ENCODE measurements at places on chromosomes 4 and X.
A peak's percentile ranks its signal among the peaks of the same experiment; 100 is the strongest.

DNA sequence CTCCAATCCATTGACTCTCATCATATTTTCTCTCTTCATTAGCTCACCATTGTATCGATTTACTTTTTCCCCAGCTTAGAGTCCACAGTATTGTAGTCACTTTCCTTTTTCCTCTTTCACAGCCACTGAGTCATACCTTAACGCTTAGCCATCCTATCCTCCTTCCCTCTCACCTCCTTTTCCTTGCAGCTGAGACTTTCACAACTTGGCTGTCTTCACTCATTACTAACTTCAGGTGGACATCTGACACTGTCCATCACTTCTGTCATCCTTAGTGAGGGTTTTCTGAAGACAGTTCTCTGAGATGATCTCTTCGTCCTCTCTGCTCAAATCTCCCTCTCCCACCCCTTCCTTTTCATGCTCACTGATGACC lies 70.5 kb upstream of the ESX1 start:
- DNase-seq, result no peak

DNA sequence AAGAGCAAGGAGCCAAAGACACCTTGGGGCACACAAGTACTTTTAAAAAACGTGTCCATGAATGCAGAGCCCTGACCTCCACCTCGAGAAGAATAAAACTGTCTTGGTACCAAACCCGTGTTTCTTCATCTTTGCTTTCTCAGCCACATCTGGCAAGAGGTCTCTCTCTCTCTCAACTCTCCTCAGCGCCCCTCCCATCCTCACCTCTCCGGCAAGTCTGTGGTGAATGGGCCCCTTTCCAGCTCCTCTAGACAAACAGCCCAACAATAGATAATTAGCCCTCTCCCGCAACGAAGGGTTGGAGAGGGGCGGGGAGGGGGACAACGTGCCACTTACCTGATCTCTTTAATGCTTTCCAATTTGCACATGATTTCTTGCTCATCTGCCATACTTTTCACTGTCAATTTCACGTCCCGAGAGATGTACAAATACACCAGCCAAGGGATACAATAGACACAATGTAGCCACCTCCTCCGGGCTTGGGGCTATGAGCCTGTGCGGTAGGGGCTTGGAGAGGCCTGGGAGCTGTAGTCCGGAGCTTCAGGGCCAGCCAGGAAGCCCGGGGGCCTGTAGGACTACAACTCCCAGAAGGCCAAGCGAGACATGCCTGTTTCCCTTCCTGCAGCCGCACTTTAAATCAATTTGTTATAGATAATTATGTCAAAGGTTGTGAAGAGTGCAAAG lies at the start of gene ZC4H2:
Gene ZC4H2, minus strand, starts transcription at position 462 of the 684 bp plus-strand sequence. Its CDS starts 73 bp downstream, at position 389.
- peak; percentile 49 for DNase-seq

GRCh38 chrX:46446727-46447378 lies 98.4 kb downstream of the ZNF674 start:
- peak; percentile 25 for DNase-seq

- DNase-seq, result no peak
Observed at GRCh38 chr4:149264093-149264733, 551.4 kb downstream of the IQCM start.

DNA sequence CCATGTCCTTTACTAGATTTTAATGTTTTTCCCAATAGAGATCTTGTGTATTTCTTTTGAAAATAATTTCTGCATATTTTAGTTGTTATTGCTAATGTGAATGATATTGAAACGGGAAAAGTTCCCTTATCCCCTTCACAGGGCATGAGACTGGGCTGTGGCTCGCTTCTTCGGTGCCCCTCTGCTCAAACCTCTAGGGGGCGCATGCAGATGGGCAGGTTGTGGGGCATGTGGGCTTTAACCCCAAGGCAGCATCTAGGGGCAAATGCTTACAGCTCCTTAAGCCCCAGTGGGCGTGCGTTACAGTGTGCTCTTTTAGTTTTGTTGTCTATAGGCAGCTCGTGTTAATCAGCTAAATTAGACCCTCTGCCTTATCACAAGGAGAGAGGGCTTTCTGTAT lies 194.7 kb downstream of the OPHN1 start:
- no peak for DNase-seq

- no peak for DNase-seq
Observed at GRCh38 chrX:39757971-39758370, 339.8 kb downstream of the BCOR start.

DNA sequence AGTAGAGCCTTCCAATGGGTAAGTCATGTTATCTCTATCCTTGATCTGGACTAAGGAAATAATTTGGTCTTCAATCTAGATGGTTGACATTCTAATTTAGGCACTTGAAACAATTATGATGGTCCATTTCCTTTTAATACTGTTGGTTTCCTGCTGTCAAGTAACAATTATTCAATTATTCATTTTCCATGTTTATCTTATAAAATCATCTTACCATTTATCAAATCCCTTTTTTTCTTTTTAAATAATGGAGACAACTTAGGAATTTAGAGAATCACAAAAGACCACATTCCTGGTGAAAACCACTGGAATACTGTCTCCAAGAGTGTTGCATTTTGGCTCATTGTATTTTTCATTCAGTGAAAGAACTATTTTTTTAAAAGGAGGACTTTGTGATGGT lies 148.7 kb upstream of the CTSO start:
- DNase-seq, result no peak

GRCh38 chr4:139596034-139596683 lies 40.1 kb upstream of the SETD7 start:
- DNase-seq, result no peak

DNA sequence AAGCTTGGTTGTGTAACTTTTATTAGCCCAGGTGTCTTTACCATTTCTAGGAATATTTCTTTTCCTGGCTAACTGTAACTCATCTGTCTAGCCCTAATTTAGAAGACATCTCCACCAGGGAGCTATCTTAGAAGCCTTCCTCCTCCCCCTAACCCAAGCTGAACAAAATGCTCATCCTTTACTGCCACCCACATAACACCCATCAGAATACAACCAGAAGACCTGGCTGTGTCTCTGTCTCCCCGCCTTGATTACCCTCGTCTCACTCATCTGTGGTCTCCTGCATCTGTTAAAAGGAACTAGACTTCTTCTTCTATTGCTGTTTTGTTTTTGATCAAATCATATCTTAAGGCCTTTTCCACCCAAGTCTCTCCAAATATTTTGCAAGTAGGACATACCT lies 4.8 kb upstream of the TMEM154 start:
- no peak for DNase-seq

DNA sequence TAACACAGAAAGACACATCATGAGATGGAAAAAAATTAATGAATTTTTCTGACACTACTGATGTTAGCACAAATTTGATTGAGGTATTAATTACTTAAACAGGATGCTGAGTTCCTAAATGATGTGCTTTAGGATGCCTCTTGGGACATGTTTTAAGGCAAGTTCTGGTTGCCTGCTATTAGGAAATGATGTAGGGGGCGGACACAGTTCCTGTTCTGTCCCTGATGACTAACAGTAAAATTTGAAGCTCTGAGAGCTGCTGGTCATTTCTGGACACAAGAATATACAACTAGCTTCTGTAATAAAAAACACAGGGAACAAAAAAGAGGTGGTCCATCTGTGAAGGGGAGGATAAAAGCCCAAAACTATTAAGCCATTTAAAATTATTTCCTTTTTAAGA lies 163.2 kb upstream of the ETNPPL start:
- no peak for DNase-seq

- no peak for DNase-seq
Observed at GRCh38 chrX:137565318-137565904, 516 bp upstream of the ZIC3 start.

DNA sequence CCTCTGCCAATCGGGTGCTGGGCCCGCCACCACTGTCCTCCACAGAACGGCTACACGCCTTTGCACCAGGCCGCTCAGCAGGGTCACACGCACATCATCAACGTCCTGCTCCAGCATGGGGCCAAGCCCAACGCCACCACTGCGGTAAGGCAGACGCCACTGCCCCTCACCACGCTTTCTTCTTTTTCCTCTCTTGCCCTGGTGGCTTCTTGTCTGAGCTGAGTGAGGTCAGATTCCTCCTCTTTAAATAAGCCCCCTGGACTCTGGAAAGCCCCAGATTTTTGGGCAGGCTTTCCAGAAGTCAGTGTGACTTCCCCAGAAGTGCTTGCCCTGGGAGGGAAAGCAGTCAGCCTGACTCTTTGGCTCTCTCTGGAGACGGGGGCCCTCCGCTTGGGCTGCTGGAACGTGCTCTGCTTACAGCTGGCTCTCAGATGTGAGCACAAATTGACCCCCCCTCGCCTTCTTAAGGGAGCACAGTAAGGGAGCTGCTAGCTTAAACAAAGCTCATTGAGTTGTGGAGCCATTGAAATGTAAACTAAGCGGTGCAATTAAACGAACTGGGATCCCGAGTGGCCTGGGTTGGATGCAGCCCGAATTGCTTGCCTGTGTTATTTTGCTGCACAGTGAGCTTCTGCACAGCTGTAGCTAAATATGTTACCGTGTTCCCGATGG lies 243.1 kb downstream of the ANK2 start:
- peak; percentile 87 for DNase-seq

DNA sequence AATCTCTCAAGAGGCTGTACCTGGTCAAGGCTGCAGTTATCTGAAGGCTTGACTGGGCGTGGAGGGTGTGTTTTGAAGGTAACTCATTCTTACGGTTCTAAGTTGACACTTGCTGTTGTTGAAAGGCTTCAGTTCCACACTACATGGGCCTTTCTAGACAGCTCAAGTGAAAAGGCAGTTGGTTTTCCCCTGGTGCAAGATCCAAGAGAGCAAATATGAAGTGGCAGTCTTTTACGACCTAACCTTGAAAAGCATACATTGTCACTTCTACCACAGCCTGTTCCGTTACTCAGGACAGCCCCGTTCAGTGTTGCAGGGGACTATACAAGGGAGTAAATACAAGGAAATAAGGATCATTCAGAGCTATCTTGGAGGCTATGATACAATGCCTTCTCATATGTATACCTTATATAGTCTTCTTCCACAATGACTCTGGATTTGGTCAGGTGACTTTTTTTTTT lies 46.2 kb downstream of the PDS5A start:
- DNase-seq, result no peak

GRCh38 chr4:94221916-94222315 lies 14.3 kb downstream of the SMARCAD1 start:
- no peak for DNase-seq

GRCh38 chr4:139297001-139297410 lies 4.3 kb upstream of the NAA15 start:
- DNase-seq, result no peak

- DNase-seq, result no peak
Observed at GRCh38 chrX:23626651-23627050, 40.6 kb upstream of the PRDX4 start.

GRCh38 chrX:100645106-100645505 lies 1.1 kb downstream of the SRPX2 start:
- DNase-seq, result no peak

DNA sequence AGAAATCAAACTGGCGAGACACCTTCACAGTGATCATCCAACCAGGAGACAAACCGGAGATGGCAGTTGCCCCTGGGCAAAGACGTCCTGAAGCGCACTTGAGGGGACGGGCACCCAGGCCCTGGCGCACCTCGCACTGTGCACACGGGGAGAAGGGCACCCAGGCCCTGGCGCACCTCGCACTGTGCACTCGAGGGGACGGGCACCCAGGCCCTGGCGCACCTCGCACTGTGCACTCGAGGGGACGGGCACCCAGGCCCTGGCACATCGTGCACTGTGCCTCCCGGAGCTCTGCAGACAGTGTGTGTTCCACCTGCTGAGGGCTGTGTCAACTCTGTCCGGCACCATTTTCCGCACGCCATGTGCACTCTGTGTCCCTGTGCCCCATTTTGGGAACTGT lies 34.6 kb upstream of the CPLX1 start:
- DNase-seq, result no peak

DNA sequence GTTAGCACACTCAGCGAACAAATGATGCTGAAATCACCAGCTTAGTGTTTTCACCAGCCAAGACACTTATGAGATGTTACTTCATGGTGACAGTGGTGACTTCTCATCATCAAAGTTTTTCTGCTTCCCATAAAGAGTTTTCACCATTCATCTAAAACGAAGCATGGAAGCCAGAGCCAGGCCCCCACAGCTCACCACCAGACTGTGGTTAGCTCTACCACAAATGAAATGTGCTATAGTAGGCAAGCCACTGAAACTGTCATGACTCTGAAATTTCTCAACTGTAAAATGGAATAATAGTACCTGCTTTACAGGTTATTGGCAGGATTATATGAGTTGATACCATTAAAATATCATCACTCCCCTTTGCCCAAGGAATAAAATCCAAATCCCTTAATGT lies 56.4 kb upstream of the HHIP start:
- no peak for DNase-seq

DNA sequence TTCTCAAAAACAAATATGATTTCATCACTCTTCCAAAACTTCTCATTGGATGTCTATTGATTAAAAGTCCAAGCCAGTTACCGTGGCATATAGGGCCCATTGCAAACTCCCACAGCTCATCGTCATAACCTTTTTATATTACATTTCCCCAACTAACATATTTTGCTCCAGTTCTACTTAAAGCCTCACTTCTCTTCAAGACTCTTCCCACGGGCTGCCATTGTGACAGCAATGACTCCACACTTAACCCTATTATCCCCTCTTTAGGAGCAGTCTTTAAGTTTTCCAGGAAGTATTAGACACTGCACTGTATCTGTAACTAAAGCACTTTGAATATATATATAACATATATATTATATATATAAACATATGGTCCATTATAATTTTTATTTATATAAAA lies 44.5 kb downstream of the DTHD1 start:
- no peak for DNase-seq

GRCh38 chr4:108355902-108356535 lies 187.3 kb upstream of the LEF1 start:
- no peak for DNase-seq

Data from NCI-H524 treated with DMSO at 0.1 percent for 48 hours (cell line).